Stimulated activated CD4-positive, alpha-beta T cell treated with anti-CD3 and anti-CD28 coated beads, Interleukin-1b, Interleukin-23, amount 100 ng/mL, for 24 hours (primary cell): ENCODE measurements at places on chromosomes 4 and X.

DNA sequence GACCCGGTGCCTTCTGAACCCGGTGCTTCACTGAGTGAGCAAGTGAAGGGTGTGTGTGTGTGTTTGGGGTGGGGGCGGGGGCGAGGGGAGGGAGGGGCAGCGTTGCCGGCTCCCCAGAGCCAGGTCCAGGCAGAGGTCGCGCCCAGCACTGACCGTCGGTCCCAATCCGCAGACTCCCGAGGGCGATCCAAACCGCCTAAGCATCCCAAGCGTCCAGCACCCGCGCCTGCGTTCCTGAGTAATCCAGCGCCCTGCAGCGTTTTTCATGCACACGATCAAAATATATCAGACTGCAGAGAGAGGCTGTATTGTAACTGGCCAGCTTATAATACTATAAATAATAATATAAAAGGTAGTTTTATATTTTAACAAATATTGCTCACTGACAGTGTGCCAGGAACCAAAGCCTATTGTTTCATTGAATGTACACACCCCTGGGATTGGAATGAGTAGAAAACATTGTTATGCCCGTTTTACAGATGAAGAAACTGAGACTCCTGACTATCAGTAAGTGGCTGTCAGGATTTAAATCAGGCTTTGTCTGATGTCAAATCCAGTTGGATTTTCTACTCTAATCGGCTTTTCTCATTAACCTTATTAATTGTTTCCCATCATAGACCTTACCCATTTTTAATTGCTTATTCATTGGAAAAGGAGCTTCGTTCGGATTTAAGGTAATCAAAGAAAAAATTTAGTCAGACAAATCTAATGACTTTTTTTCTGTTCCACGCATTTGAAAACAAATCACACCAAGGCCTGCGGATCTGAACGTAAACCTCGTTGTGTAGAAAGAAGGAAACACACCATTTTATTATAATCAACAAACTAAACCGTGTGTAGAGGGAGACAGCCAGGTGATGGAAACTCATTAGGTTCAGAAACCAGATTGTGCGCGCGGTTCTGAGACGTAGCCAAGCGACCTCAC lies 4.0 kb upstream of the NKX3-2 start:
- no peak for DNase-seq

GRCh38 chrX:10447564-10448214 lies 172.7 kb downstream of the MID1 start:
- no peak for DNase-seq

- DNase-seq: no peak
Observed at GRCh38 chrX:149569770-149570169, 17.5 kb downstream of the MAGEA9B start.

DNA sequence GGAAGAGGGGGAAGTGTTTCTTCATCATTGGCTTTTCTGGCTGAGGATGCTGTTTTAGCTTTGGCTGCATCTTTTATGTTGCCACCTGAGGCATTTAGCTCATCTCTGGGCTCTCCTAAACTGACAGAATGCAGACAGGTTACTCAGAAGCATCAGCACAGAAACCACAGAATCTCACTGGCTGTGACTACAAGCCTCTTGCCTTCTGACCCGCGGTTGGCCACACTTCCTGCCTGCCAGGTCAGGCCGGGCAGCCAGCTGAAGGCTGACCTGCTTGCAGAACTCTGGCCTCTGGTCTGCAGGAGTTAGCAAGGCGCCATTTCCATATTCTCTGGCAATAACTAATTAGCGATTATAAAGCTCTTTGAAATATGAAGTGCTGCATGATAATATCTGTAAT lies 366.5 kb downstream of the MID1IP1 start:
- DNase-seq: no peak

GRCh38 chr4:153834901-153835300 lies 46.0 kb upstream of the SFRP2 start:
- no peak for DNase-seq

DNA sequence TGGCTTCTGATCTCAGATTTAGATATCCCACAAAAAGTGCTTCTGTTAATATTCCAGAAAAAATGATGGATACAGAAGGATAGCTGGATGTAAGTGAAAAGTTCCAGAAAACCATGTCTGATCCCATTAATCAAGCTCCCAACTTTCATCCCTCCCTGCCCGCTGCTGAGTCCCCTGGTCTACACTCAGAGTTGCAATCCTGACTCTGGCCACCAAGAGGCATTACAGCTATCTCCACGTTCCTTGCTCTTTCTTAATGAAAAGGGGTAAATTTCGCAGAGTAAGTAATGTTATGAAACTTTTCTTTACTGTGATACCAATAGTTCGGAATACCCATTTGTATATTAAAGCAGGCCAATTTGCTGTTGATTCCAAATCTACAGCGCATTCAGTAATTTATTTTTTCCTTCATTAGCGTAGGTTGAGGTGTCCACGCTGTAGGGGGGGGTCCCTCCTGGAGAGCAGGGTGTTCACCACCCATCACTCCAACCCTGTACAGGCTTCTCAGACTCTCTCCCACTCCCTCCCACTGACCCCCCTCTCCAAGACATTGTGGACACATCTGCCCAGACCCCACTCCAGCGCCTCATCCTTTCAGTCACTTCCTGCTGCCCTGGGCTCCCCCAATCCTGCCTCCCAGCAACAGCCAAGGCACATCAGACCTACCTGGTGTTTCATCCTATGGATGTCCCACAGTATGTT lies 55.1 kb downstream of the RAB40A start:
- no peak for DNase-seq

GRCh38 chr4:151992332-151993154 lies 231.7 kb upstream of the GATB start:
- no peak for DNase-seq

DNA sequence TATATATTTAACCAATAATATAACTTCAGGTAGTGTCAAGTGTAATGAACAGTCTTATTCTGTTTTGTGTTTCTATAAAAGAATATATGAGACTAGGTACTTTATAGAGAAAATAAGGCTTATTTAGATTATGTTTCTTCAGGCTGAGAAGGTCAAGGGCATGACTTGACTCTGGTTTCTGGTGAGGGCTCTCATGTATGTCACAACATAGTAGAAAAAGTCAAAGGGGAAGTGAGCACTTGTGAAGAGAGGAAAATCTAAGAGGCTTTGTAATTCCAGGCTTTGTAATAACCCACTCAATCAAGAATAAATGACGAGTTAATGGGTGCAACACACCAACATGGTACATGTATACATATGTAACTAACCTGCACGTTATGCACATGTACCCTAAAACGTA lies 27.6 kb downstream of the PRR32 start:
- no peak for DNase-seq

DNA sequence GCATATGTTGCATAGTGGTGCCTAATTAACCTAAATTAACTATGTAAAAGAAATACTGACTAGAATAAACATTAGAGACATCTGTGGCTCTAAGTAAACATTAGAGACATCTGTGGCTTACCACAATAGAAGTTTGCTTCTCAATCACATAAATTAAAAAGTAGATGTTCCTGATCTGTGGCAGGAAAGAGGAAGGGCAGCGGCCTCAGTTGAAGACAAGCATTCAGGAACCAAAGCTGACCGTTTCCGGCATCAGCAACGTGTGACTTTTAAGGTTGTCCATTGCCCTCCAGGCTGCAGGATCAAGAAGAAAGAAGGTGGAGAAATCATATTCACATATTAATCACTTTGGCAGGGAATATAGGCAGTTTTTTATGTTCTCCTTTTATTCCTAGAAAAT lies 336.3 kb upstream of the TRAM1L1 start:
- DNase-seq: no peak

GRCh38 chr4:27010334-27010940 lies 149.8 kb downstream of the STIM2 start:
- peak; percentile 28 for DNase-seq

GRCh38 chrX:111129921-111130320 lies 33.9 kb downstream of the PAK3 start:
- DNase-seq: no peak

DNA sequence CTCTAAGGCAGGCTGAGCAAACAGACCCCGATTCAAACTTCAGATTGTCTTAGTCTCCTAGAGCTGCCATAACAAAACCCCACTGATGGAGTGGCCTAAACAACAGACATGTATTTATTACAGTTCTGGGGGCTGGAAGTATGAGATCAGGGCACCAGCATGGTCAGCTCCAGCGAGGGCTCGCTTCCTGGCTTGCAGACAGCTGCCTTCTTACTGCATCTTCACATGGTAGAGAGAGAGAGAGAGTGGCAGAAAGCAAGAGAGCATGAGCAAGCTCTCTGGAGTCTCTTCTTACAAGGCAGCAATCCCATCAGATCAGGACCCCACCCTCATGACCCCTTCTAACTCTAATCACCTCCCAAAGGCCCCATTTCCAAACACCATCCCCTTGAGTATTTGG lies 22.3 kb upstream of the SORCS2 start:
- no peak for DNase-seq

- no peak for DNase-seq
Observed at GRCh38 chr4:149638073-149638472, 177.6 kb downstream of the IQCM start.
